ENCODE measurements at places on chromosomes 3 and 15.

- no peak for DNase-seq
Measured at GRCh38 chr15:64582202-64582601, 121.8 kb downstream of the ZNF609 start.

DNA sequence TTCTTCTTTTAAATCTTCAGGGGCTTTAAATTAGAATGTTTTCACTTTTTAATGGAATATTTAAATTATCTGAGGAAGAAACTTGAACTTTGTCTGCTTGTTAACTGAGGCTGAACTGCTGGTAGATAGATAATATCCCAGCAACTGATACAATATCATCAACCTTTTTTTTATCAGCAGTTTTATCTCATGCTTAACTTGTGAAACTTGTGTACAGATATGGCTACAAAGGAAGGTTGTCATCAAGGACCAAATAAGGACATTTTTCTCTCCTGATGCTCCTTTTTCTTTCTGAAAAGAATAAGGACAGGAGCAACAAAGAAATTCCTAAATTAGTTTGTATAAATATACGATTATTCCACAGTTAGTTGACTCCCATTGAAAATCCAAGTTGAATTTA, 66.4 kb upstream of the KBTBD8 start:
- no peak for DNase-seq

DNA sequence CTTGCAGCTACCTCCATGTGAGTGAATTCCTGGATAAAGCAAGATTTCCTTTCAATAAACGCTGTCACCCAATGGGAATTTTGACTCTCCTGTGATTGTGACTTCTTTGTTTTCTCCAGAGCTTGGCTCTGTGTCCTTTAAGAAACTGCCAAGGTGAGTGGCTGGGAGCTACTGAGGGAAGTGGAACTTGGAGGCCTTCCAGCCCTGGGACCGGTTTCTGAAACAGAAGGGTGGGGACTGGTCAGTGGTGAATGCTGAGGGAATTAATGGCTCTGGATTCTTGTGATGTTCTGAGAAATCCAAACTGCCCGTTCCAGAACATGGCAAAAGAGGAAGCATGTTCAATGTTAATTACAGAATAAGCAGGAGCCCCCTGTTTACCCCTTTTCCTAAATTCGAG, 41.1 kb upstream of the MYZAP start:
- DNase-seq = no peak

DNA sequence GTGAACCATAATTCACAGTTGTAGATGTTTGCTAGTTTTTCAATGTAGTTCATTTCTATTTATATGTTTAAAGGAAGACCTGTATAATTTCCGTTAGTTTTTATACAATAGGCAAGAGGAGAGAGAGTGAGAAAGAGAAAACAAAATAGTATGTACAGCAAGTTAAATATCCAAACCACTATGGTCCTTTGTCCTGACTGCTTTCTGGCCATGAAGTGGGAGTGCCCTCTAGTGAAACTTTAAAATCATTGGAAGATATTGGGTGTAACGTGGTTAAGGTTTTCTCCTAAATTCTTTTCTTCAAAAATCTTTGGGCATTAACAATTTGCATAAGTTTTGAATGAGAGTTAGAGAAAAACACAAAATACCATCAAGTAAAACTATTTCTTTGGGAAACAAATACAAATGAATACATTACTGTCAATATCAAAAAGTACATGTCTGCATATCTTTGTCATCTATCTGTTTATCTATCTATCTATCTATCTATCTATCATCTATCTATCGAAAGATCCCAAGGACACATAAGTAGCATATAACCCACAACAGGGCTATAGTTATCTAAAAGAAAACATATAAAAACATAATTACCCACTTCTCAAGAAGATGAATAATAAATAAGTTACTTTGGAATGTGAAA, 534.6 kb upstream of the ATP11B start:
- peak; percentile 27 for DNase-seq

DNA sequence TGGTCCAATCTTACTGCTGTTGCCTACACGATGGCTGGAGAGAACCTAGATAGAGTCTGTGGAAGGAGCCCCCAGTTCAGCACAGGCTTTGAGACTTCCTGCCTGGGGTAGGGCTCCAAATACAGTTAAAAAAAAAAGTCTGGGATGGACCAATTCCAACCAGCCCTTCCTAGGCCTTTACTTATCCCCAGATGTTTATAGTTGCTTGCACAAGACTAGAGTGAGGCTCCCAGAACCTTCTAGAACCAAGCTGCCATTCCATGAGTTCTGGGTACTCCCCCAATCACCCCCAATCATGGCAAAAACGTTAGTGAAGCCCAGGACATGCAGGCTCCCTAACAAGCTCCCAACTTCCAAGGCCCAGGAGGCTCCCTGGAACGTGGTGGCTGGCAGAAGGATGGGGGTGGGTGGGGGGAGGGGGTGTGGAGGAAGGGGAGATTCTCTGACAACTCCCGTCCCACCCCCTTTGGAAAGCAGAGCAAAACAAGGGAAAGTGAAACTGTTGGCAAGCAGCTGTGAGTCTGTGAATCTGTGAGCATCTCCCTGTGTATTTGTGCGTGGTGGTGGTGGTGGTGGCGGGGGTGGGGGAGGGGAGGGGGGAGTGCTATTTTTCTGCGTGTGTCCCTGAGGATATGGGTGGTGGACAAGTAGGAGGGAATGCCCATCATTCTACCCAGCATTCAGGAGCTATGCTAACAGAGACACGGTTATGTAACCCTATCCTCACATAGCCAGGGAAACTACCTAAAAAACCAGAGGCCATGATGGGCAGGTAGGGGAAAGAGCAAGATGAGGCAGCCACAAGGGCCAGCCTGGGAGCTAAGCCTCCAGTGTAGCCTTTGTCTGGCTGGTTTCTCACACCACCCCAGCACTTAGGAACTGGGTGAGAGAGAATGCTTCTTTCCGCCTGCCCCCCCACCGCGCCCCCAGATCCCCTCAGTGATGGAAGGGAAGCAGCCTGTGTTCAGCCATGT, 2.0 kb downstream of the MST1R start:
- DNase-seq = no peak

GRCh38 chr15:92896561-92896960, 3.6 kb upstream of the CHD2 start:
- no peak for DNase-seq

- peak; percentile 76 for DNase-seq
Measured at GRCh38 chr3:14203521-14204079, 25.0 kb downstream of the LSM3 start.

DNA sequence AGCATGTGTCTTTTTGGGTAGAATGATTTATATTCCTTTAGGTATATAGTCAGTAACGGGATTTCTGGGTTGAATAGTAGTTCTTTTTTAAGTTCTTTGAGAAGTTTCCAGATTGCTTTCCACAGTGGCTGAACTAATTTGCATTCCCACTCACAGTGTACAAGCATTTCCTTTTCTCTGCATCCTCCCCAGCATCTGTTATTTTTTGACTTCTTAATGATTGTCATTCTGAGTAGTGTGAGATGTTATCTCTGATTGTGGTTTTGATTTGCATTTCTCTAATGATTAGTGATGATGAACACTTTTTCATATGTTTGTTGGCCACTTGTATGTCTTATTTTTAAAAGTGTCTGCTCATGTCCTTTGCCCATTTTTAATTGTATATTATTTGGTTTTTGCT, 337.6 kb downstream of the EFHB start:
- DNase-seq = no peak

Measured in GM10248 (cell line).